ENCODE measurements at places on chromosomes 3 and 15. TPM values are rescaled to one million over a fixed set of nuclear protein-coding genes. Genes with fewer than 3 reads are reported as not detected.

Gene CLRN1
- not detected for polyA plus RNA-seq

Gene CHP1
- polyA plus RNA-seq: 63.6 TPM

Gene CSPG5
- 0.40 TPM for polyA plus RNA-seq

Gene PLSCR5
- polyA plus RNA-seq: not detected

Gene TMC3
- polyA plus RNA-seq: not detected

Gene P2RY1
- 7.0 TPM for polyA plus RNA-seq

Gene ANXA2
- 1,972 TPM for polyA plus RNA-seq

Gene GUCA1C
- polyA plus RNA-seq: not detected

Gene CTXN2
- not detected for polyA plus RNA-seq

Gene DUOXA1
- 145 TPM for polyA plus RNA-seq

Gene TRH
- polyA plus RNA-seq: not detected

Gene LNP1
- 0.35 TPM for polyA plus RNA-seq

Gene SKOR1
- 0.16 TPM for polyA plus RNA-seq

Gene GATA2
- 2.3 TPM for polyA plus RNA-seq

Gene SMCO1
- polyA plus RNA-seq: not detected

Gene EPHA3
- polyA plus RNA-seq: 0.38 TPM
